CD4-positive, alpha-beta T cell treated with Interleukin-17A for 4 hours (primary cell): ENCODE measurements at places on chromosomes 2 and 18.

GRCh38 chr2:83068714-83069113 is 1390.4 kb downstream of the SUCLG1 start:
- DNase-seq: no peak

- DNase-seq: no peak
Measured at GRCh38 chr2:147538821-147539220, 306.0 kb upstream of the ACVR2A start.

DNA sequence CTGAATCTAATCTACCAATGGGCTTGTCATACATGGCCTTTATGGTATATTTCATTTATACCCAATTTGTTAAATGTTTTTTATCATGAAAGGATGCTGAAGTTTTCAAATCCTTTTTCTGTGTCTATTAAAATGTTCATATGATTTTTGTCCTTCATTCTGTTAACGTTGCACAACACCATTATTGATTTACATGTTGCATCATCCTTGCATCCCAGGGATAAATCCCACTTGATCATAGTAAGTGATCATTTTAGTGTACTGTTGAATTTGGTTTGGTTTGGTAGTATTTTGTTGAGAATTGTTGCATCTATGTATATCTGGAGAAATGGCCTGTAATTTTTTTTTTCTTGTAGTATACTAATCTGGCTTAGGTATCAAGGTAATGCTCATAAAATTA is 9.4 kb downstream of the SP100 start:
- no peak for DNase-seq

- DNase-seq: no peak
Measured at GRCh38 chr2:41881249-41881648, 166.6 kb upstream of the PKDCC start.

DNA sequence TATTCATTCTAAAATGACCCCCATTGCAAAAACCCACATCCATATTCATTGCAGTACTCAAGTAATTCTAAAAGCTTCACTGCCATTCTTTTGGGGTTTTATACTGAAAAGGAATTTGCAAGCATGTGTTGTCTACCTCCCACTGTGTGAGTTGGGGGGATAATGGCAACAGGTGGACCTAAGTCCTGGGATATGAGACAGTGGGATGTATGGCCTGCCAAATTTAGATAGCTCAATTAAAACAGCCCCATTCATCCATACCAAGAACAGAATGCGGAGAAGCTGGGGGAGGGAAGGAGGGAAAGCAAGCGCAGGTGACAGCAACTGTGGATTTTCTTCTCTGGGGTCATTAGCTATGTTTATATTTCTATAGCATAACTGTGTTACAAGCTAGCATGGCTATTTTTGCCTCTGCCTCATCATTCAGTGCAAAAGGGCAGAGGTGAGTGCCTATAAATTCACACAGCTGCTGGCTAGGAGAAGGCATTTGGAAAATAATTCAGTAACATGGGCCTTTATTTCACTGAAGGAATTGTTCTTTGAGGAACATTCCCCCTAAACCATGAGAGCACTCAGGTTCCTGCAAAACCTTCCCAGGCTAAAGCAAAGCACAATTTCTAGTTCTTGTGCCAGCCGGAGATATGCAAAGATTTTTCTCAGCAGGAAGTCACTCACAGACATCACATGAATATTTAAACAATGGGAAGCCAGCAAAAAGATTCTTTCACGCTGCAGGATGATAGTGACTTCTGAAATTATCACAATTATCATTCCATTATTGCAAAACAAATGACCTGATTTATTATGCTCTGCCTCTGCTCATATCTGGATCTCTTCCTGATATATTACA is 393.9 kb upstream of the ACVR2A start:
- DNase-seq: no peak

DNA sequence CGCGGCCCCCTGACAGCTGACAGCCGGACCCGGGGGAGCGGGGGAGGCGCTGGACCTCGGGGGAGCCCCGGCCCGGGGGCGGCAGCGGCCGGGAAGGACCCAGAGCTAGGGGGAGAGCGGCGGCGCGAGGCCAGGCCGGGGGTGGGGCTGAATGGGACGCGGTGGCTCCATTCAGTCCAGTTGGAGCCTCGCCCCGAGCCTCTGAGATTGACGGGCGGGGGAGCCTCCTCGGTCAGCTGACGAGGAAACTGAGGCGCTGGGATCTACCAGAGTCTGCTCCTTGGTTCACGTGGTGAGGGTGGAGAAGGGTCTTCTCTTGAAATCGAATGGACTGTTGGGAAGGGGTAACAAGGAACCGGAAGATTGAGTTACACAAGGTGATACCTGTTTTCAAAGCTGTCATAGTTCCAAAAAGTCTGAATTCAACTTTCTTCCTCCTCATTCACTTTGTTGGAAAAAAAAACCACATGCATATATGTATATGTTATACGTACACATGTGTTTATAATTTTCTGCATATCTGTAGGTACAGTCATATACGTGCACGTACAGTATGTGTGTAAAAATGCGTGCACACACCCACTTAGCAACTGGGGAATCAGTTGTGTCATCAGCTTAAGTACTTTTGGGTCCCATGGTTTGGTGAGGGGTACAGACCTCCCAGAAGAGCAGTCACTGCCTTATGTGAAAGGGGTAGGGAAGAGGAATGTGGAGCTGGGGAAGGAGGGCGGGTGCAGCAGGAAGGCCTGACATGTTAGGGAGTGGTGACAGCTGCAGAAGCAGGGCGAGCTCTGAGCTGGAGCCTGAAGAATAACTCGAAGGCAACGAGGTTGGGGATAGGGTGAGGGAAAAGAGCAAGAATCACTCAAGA is 628 bp downstream of the PPP1R7 start:
- DNase-seq: no peak

GRCh38 chr2:70767699-70768589 is at the start of gene ADD2:
Gene ADD2 (minus strand): TSS chr2:70768200. CDS start chr2:70706408, 61,792 bp downstream.
- DNase-seq: peak; percentile 56

DNA sequence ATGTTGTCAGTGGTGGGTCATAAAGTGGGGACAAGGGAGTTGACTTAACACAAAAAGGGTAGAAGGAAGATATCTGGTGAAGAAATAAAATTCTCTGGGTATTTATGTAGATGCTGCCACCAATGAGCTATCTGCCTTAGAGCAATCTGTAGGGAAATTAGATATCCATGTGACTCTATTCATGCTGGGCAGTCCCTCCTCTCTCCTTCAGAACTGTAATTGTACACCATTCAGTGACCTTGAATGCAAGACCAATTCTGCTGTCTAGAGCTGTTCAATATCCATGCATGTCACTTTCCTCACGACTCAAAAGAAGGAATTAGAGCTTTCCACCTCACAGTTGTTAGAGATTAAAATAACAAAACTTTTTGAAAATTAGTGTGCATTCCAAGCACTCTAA is 28.6 kb upstream of the TDRD15 start:
- no peak for DNase-seq

DNA sequence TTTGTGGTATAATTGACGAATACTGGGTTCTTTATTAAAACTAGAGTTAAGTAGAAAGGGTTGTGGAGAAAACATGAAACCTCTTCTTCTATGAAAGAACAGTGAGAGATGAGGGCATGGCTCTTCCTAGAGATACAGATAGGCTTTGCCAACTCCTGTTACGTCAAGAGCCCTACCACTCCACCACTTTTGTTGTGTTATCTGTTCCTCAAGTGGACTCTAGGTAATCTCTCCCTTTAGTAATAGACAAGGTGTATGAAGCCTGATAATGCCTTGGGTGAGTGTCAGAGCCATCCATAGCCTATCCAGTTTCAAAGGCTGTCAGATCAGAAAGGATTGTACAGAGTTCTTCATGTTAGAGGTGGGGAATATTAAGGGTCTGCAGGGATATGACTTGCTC is 176.4 kb downstream of the SETBP1 start:
- no peak for DNase-seq

DNA sequence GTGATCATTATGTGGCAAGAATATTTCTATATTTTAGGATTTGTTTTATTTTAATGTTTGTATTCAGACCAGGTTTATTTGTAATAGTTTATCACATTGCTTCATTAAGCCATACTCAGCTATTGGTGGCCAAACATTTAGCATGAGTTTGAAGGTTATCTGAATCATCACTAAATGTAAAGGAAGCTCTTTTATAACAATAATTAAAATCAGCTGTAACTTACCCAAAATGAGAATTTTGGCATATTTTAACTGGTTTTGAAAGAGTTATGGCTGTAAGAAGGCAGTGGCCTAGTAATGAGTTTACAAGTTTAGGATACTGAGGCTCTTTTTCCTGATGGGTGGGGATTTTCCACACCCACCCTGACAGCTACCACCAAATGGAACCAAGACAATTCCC is 177.8 kb downstream of the EN1 start:
- DNase-seq: no peak

DNA sequence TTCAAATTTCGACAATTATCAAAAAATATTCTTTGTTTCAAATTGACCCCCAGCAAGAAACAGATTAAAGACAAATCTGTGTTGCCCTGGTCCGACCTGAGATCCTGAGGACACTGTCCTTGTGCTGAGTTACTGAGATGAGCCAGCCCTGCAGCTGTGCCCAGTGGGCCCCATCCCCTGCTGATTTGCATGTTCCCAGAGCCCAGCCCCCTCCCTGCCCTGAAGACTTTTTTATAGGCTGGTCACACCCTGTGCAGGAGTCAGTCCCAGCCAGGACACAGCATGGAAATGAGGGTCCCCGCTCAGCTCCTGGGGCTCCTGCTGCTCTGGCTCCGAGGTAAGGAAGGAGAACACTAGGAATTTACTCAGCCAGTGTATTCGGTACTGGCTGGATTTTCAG is 31.4 kb upstream of the ZNG1B start:
- DNase-seq: no peak

DNA sequence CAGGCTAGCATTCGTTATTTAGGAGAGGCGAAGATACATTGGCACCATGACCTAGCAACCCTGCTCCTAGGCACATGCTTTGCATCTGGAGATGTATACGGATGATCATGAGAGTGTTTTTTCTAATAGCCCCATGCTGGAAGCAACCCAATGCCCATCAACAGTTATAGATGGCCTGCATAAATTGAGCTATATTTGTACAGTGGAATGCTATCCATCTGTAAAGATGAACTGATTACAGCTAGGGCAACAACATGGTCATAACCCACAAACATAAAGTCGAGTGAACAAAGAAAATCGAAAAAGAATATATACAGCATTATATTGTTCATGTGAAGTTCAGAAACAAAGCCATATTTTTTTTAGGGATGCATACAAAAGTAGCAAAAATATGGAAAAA is 20.6 kb upstream of the CHRNA1 start:
- DNase-seq: no peak

DNA sequence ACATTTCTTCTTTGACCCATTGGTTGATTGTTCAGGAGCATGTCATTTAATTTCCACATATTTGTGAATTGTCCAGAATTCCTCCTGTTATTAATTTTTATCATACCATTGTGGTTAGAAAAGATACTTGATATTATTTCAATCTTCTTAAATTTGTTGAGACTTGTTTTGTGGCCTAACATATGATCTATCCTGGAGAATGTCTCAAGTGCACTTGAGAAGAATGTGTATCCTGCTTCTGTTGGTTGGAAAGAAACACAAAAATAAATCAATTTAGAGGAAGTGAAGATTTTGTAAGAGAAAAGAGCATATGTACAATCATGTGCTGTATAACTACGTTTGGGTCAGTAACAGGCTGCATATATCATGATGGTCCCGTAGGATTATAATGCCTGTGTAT is 118.6 kb upstream of the CDC42EP3 start:
- DNase-seq: no peak

GRCh38 chr2:85698880-85699254 is 4.7 kb downstream of the GNLY start:
- no peak for DNase-seq

DNA sequence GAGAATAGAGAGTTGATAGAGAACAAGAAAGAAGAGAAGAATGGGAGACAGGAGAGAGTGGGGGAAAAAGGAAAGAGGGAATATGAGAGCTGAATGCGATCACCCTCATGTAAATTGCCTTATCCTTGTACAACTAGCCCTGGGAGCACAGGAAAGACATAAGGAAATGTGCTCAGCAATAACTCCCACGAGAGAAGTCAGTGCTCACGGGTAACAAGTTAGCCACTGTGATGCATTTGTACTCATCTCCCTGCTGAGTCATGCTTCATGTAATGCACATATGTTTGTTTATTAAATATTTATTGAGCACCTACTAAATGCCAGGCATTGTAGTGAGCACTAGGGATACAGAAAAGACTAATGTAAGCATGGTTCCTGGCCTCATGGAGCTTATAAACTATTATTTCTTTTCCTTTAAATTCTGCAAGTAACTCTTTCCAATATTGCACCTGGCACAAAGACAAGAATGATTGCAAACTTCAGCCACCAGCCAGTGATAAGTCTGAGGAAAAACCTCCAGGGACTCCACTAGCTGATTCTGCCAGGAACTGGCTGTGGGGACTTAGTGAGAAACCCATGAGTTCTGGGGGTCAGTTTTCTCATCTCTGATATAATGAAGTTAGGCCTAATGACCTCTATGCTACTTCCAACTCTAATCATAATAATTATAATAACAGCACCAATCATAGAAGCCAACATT is 124.1 kb downstream of the LNPK start:
- no peak for DNase-seq

DNA sequence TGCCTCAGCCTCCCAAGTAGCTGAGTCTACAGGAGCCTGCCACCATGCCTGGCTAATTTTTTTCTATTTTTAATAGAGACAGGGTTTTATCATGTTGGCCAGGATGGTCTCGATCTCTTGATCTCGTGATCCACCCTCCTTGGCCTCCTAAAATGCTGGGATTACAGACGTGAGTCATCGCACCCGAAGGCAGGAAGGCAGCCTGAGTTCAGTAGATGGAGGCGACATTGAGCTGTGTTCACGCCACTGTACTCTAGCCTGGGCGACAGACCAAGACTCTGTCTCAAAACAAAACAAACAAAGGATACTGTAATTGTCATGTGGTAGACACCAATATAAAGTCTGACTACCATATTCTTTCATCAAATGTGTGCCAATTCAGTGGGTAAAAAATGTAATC is 500.9 kb upstream of the DSEL start:
- DNase-seq: no peak

DNA sequence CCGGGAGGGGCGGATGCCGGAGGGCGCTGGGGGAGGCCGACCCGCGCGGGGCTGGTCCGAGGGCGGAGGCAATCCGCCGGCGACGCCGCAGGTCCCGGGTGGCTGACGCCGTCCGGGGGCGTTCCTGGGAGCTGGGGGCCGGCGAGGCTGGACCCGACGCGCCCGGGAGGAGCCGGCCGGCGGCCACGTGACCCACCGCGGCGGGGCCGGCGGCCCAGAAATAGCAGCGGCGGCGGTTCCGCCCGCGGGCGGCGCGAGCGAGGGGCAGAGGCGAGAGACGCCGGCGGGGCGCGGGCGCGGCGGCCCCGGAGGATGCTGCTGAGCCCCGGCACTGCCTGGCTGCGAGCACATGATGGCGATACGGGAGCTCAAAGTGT is at the start of gene RAB31:
TSS of gene RAB31 (plus strand) at position 245 of the 377 bp plus-strand sequence. CDS start at position 350, 105 bp downstream.
- no peak for DNase-seq

DNA sequence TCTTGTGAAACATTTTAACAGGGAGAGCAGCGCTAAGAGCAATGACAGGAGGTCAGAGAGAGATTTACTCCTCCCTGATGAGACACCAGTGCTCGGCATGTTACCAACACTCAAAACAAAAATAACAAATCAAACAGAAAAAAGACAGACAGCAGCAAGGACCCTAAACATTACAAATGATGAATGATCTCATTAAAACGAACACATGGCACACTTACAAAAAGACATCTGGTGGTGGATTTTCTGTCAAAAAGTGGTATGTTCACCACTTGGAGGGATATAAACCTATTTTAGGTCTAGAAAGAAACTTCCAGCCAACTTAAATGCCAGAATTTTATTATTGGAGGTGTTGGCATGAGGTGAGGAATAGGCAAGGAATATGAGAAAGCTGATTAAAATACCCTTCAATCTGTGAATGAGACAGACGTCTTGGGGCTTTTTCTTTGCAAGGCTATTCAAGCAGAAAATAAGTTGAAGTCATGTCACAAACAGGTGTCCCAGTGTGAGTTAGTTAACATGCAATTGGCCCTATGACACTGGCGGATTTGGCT is 112.8 kb downstream of the PRELID3A start:
- DNase-seq: no peak
